ENCODE measurements at places on chromosomes 16 and 17.
A peak's percentile ranks its signal among the peaks of the same experiment; 100 is the strongest.

DNA sequence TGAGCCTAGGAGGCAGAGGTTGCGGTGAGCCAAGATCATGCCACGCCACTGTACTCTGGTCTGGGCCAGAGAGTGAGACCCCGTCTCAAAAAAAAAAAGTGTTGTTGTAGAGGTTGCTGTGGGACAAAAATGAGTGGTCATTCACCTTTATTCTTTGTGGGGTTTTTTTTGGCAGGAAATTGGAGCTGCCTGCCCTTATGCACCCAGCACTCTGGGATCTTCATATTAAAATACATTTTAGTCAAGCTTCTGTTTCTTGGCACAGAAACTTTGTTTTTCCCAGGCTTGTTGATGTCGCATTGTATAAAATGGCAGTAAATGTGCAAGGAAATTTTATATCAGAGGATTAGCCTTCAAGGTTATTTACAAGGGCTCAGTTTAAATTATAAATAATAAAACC lies 174.3 kb downstream of the FTO start:
- DNase-seq: no peak

DNA sequence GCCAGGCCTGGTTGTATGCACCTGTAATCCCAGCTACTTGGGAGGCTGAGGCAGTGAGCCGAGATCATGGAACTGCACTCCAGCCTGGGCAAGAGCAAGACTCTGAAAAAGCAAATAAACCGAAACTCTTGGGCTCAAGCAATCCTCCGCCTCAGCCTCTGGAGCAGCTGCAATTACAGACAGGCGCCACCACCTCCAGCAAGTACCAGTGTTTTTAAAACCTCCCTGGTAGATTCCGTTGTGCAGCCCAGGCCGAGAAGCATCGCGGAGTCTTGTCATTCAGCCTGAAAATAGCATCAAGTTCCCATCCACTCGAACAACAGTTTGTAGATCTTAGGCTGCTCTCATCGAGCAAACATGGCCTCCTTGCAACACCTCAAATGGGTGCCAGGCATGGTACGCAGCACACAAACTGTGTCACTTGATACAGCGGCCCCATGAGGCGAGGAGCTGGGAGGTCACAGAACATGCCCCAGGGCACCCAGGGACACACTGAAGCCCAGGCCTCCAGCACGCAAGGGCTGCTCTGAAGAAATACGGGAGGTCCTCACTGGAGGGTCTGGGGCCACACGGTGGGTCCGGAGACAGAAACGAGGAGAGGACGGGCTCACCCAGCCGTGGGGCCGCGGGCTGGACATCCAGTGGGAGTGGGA lies 18.1 kb downstream of the TMC6 start:
- DNase-seq: no peak

- DNase-seq: peak; percentile 58
Measured at GRCh38 chr17:81519284-81520020, 6.9 kb upstream of the ACTG1 start.

DNA sequence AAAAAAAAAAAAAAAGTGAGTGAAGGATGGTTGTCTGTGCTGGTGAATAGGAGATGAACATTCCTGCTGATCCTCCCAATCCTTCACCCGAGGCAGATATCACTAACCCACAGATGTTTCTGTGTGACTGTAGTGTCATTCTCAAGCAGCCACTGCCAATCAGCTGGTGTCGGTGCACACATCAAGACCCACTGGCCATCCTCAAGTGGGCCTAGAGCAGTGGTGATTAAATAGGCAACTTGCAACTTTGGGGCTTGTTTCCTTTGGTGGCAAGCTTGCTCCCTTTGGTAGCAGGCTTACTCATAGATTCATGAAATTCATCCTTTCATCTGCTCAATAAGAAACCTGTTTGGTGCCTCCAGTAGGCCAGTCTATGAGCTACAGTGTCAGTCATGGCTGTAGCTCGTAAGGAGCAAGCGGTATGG lies 51.1 kb upstream of the LGALS9 start:
- no peak for DNase-seq

GRCh38 chr17:34163646-34164045 lies 91.4 kb upstream of the CCL2 start:
- DNase-seq: no peak

DNA sequence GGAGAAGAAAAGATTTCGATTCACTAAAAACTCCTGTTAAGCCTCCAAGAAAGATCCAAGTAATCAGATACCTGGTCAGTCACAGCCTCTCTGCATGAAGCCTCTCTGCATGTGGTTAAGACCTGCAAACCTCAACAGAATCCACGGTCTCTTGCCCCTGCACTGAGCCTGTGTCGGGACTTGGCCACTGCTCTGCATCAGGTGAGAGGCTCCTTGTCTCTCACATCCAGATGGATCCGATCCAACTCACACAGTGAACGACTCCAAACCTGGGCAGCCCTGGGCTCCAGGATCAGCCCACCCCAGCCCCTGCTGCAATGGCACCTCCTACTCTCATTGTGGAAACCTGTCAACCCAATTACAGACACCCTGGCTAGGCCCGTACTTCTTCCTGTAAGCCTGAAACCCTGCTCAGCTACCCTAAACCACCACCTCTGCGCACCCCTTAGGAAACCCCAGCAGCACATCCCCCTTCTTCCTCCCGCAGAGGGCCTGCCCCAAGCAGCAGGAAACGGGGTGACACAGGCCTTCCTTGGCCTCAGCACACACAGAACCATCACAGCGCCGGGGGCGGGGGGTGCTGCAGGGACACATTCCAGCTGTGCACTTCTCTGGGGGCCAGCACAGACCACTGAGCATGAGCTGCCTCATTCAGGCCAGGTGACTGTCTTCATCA lies 129.5 kb downstream of the ANKRD11 start:
- DNase-seq: peak; percentile 78

DNA sequence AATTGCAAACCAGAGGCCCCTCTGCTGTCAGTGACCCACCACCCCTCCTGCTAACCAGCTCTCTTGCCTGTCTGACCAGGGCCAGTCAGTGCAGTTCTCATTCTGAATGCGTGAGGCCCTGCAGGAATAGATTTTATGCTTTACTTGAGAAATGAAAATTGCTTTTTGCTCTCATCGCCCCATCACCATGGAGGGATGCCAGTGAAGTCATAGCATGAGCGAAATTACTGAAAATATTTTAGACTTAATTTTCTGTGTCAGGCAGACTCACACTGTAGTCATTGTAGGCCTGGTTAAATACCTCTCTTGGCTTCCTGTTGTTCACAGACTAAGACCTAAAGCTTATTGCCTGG lies 490.5 kb upstream of the CDH5 start:
- DNase-seq: no peak

GRCh38 chr16:30858111-30858495 lies 35.8 kb downstream of the BCL7C start:
- DNase-seq: no peak

DNA sequence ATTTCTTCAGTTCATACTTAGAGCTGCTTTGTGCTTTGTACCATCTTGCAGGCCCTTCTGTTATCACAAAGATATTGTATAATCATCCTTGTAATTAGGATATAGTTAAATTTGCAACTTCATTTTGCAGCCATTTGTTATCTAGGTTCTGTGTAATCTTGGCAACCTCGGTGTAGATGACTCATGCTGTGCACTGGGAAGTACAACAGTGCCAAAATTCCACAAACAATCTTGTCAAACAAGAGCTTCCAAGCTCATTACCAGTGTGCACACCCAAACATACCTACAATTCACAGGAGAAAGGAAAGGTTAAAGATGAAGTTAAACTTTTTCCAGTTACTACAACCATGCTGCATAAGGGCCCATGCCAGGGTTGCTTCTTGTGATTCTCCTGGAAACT lies 1231.8 kb downstream of the CDH11 start:
- DNase-seq: no peak

DNA sequence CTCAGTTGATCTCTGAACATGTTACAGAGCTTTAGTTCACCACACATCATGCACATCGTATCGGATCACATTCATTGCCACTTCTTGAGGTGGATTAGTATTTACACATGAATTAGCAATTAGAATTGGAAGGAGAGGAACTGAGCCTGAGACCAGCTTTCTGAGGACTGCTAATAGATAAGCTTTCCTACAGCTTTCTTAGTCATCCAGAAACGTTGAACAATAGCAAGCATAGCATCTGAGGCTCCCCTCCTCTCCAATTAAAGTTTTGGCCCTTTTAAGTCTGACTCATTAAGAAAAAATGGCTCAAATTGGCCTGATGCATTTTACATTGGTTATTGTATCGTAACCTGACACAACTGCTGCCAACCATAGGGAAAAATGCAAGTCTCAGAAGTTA lies 1130.4 kb downstream of the CDH8 start:
- DNase-seq: no peak

DNA sequence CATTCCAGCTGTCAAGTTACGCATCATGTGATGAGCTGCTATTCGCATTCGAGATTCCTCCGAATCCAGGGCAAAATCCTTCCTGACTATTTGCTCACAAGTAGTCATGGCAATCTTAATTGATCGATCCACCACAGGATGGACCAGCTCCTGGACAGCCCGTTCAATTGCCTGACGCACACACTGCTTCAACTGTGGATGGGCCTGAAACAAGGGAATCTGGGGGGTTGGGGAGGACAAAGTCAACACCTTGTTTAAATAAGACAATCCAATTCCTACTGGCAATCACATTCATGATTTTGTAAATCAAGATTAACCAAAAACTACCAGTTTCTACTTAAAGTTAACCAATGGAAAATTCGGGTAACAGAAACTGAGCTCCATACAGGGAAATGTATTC lies 28.4 kb downstream of the SETD6 start:
- no peak for DNase-seq

Data from stimulated activated CD4-positive, alpha-beta T cell treated with anti-CD3 and anti-CD28 coated beads, Interleukin-4, amount 100 ng/mL, for 24 hours (primary cell).